ENCODE measurements at places on chromosomes 4 and X. TPM values are rescaled to one million over a fixed set of nuclear protein-coding genes. Genes with fewer than 3 reads are reported as not detected.

The DHRSX gene
- 18.7 TPM for total RNA-seq

The MFAP3L gene
- 2.8 TPM for total RNA-seq

The DCAF16 gene
- 22.1 TPM for total RNA-seq

The ATP11C gene
- total RNA-seq: 32.3 TPM

The ATP1B4 gene
- total RNA-seq: not detected

The CCSER1 gene
- not detected for total RNA-seq

The PCDH7 gene
- total RNA-seq: 30.1 TPM
